ENCODE measurements at places on chromosomes 12 and 14.

DNA sequence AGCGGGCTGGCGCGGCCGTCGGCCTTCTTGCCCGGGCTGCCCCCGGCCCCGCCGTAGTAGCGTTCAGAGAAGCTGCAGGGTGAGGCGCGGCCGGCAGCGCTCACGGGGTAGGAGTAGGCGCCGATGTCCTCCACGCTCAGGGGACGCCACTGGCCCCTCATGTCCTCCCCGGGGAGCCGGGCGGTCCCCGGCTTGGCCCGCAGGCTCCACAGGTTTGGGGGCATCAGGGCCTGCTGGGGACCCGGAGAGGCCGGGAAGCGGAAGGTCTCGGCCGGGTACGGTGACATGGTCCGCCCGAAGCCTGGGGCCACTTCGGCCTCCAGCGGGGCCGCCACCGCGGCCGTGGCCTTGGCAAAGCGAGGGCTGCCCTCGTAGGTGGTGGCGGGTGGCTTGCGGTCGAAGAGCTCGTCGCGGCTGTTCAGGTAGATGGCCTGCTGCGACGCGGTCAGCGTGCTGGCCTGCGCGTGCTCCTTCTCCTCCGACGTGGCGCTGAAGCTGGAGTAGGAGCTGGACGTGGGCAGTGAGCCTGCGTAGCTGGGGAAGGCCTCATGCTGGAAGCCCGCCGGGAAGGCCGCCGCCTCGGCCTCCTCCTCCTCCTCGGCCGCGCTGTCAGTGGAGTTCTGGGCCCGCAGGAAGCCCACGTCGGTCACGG, 48.7 kb downstream of the BEGAIN start:
- DNase-seq: no peak

GRCh38 chr12:11885261-11886038, 185.3 kb upstream of the BCL2L14 start:
- peak; percentile 42 for DNase-seq

DNA sequence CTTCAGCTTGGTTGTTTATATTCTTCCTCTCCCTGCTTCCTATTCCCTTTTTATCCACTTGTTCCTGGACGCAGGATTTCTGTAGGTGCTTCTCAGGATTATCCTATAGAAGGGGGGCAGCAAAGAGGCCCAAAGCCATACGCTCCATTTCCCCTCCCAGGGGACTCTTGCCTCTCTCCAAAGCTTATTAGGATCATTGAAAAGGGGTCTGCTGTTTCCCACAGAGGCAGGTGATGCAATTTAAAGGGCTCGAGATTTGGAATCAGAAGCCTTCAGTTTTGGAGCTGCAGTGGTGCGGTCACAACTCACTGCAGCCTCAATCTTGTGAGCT, 31.5 kb upstream of the SYNDIG1L start:
- DNase-seq: no peak

- peak; percentile 47 for DNase-seq
Observed at GRCh38 chr12:5171701-5172100, 128.0 kb downstream of the KCNA5 start.

GRCh38 chr14:53411125-53411524, 258.0 kb upstream of the DDHD1 start:
- DNase-seq: peak; percentile 97

GRCh38 chr14:99394602-99395156, 86.0 kb downstream of the SETD3 start:
- no peak for DNase-seq

DNA sequence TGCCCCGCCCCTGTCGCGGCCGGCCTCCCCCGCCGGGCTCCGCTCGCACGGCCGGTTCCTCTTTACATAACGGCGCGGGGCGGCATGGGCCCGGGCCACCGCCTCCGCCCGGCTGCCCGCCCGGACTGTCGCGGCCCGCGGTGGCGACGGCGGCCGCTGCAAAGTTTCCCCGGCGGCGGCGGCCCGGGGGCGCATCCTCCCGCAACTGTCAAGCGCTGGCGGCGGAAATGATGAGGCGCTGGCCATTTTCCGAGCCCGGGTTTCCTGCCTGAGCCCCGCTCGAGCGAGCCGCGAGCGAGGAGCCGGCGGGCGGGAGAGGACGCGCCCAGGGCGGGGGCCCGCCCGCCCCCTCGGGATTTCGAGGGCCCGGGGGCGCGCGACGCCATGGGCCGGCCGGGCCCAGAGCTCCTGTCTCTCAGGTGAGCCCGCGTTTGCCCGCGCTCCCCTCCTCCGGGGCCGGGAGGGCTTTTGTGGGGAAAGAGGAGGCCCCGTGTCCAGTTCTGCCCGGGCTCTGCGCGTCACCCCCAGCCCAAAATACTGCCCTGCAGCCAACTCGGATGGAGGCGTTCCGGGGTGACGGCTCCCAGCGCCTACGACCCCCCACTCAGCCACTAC, at the start of gene SH2B3:
TSS of gene SH2B3 (plus strand) at position 65 of the 615 bp plus-strand sequence. CDS start 12,223 bp downstream, outside the sequence.
- no peak for DNase-seq

DNA sequence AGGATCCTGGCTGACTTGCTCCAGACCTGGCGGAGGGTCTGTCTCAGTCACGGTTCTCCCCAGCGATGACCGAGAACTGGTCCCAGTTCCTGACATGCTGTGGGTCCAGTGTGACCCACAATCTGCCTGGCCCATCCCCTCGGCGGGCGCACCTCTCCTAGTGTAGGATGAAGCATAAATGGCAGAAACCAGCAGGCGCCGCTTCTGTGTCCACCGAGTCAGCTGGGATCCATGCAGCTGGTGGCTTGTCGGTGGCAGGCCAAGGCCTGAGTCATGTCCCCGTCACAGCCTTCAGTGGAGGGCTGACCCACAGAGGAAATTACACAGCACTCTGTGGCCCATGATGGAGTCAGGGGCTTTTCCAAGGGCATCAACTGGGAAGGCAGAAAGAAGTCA, 38.5 kb downstream of the NFKBIA start:
- DNase-seq: no peak

DNA sequence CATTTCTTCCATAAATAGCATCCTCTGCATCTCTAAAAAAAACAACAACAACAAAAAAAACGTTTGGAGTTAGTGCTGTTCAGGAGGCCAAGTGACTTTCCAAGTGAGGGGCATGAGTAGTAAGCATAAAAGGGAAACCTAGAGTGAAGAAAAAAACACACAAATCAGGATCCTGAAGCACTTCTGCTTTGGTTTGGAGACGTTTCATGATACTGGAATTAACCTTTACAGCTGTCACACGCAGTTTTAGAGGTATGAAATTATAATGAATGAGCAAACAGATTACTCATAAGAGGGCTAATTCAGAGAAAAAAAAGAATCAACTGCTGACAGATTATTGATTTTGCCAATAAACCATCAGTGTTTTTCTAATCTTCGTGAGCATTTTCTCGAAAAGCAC, 3.8 kb downstream of the SRSF9 start:
- DNase-seq: no peak

GRCh38 chr12:81874586-81874985, 115.4 kb upstream of the PPFIA2 start:
- no peak for DNase-seq

DNA sequence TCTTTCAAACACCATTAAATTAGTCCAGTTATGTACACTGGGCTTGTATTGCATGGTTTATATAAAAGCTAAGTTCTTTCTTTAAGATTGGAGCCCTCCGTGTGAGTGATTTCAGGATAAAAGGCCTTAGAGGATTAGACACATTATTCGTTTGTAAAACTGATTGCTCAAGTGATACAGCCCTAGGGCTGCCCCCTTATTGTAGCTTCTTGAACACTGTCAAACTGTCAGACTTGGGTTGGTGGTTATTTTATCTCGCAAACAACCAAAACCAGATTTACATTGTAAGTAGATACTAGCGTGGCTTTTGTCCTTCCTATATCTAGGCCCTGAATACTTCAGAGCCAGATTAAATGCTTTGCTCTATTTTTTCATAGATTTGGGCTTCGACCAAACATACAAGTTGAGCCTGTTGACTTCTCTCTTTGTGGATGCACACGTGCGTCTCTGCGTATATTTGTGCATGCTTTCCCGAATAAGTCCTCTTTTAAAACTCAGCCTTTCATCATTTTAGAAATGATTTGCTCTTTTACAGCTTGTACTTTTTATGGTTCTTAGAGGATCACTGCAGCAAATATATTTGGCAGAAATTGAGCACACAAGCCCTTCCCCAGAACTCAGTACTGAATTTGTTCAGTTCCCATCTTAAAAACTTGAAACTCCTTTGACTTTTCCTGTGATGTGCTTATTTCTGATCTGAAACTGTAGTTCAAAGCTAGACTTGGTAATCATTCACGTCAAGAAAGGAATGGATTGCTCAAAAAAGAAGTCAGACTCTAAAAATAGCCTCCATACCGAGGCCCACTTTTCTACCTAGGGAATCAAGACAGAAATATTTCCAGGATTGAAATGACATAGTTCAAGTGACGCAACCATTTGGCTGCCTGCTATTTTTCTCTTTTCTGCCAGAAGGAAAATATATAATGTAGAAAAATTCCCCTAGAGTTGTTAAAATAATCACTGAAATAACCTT, 129.5 kb downstream of the ETV6 start:
- no peak for DNase-seq

DNA sequence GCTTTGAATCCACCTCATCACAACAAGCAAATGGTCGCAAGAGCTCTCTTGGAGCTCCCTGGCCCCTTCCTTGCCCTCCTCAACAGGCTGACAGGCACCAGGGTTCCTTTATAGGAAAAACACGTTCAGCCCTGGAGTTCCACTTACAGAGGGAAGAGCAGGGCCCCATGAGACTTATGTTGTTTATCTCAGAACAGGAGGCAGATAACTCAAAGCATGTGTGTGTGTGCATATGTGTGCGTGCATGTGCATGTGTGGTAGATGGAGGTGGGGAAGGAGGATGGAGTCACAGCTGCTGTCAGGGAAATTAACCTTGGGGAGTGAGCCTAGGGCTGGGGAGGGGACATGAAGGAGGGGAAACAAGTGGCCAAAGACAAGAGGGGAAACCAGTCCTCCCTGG, 138.1 kb downstream of the DPF3 start:
- no peak for DNase-seq

DNA sequence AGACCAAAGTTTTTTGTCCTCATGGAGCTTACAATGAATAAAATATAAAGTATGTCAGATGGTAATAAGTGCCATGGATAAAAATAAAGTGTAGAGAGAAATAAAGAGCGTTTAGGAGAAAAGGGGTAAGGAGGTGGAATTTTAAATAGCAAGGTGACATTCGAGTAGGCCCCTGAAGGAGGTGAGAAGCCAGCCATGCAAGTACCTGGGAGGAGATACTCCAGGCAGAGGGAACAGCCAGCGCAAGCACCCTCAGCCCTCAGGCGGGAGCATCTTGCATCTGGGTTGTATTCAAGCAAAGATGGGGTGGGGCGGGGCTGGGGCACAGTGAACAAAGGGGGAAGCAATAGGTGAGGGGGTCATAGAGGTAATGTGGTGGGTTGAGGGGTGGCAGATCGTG, 4.3 kb downstream of the TBC1D30 start:
- DNase-seq: no peak

DNA sequence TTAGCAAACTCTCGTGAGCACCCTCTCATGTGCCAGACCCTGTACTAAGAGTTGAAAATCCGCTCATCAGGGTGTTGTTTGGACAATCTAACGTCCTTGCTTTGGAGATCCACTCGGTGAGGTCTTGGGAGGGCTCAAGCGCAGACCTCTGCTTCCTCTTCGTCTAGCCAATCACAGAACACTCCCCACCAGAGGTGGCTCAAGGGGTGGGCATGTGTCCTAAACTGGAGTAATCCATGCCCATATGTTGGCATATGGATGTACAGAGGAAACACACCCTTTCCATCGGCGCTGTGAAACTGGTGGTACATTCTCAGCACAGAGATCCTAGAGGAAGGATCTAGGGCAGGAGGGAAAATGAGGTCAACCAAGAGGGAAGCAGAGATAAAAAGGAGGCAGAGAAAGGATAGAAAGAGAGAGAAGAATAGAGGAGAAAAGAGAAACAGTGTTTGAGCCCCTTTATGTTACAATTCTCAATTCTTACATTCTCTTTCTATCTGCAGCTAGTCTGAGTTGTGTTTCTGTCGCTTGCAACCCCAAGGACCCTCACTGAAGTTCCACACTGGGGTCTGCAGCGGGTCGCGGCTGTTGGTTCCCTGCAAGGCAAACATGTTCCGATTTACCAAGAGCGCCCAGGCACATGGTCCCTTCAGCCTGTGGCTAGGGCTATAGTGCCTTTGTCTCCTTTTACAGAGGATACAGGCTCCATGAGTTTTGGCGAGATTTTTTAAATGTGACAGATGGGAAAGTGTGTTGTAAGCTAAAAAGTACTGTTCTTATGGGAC, 40.5 kb downstream of the DLK1 start:
- no peak for DNase-seq

All from AG04450 (cell line).